Stimulated activated CD4-positive, alpha-beta T cell treated with anti-CD3 and anti-CD28 coated beads, Interleukin-12 subunit alpha, Interleukin-12 subunit beta, amount 100 ng/mL, for 4 hours (primary cell): ENCODE measurements at places on chromosomes 11 and 22.

GRCh38 chr11:111427471-111427912 lies 48.4 kb upstream of the POU2AF1 start:
- DNase-seq: no peak

- no peak for DNase-seq
Measured at GRCh38 chr11:16786131-16786530, 47.7 kb downstream of the C11orf58 start.

DNA sequence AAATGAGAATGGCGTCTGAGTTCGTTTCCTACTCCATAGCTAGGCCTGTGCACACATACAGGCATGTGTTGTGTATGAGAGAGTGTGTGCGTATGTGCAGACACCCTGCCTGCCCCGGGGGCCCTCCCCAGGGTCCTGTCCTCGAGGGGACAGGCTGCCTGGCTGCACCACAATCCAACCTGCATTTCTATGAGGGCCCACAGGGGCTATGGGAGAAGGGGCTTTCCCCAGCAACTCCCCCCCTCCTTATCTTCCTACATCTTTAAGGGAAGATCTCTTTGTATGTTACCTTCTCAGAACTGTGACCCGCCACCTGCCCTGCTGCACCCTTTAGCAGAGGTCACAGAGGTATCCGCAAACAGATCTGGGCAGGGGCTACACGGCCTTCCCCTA lies 14.9 kb downstream of the ADORA2A start:
- DNase-seq: no peak

DNA sequence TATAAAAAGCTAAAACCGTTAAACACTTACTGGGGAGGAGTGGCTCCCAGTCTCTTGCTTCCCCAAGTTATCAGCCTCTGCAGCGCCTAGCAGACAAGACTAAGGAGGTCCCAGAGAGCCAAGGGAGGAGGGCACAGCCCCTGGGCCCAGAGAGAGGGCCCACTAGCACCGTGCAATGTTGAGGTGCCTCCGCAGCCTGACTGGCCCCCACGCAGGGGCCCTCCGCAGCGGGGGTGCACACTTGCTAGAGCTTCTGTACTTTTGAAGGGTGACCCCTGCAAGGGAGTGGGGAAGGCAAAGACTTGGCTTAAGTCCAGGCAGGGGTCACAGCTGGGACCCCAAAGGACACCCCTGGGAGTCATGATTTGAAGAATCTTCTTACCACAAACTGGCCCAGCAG lies 98.0 kb downstream of the ADAMTS15 start:
- no peak for DNase-seq

DNA sequence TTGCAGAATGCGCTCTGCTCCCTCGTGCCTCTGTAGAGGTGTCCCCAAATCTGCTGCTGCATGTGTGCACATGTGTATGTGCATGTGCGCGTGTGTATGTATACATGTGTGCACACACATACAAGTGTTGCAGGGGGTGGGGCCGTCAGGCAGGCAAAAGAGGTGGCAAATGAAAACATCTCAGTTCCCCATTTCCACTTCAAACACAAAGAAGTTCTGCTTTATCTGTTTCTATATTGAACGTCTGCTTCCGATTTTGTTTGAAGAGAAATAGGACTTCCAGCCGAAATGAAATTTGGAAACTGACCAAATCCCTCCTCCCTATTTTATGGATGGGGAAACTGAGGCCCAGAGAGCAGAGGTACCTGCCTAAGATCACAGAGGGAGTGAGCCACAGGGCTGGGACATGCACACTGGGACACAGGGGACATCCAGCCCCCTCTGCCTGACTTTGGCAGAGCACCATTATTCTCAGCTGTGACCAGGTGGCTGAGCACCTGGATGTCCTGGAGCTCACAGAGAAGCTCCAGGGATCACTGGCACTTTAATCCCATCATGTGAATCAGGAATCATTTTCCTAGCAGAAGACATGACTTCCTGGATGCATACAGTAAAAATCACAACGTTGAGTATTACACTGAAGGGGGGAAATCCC lies 41.2 kb upstream of the ALX4 start:
- DNase-seq: no peak

DNA sequence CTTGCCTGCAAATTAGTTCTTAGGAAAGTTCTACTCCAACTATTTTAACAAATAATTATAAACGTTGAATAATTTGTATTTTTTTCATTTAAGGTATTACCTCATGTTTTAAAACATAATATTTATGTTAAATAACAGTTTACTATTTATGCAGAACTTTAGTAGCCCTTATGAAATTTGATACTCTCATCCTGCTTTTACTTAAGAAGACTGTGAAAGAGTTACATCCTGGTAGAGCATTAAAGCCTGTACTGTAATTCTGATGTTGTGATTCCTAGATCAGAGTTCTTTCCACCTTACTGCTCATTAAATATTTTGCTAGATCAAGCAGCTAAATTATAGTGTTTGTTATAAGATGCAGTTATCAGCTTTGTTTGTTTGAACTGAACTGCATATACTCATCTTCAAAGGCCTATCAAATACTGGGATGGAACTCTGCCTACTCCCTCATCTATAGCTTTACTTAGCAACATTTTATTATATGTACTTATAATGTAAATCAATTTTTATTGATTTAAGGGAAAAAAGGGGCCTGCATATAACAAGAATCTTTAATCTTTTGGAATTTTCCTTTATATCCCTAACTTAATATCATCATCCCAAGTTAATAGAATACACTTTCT lies 304.2 kb downstream of the DYNC2H1 start:
- no peak for DNase-seq

GRCh38 chr22:24687322-24687721 lies 84.3 kb downstream of the GGT1 start:
- DNase-seq: no peak

DNA sequence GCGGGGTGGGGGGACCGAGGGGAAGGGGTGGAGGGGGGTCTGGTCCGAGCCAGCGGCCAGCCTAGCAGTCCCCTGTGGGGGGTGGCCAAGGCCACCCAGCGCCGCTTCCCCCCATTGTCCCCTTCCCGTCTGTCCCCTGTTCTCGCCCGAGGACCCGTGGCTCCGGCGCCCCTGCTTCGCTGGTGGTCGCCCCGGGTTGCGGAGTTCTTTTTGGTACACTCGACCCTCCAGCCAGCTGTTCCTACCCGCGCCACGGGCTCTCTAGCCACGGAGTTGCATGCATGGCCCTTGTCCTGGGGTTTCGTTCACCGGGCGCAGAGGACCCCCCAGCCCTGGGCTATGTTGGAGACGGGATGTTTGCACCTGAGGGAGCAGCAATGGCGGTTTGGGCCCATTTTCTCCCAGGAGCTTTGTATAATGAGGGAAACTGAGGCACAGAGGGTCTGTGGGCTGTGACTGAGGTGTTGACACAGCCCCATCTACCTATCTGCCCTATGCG lies 489 bp downstream of the RNF214 start:
- DNase-seq: no peak

- no peak for DNase-seq
Measured at GRCh38 chr22:38950527-38951295, 6.7 kb upstream of the APOBEC3A start.

DNA sequence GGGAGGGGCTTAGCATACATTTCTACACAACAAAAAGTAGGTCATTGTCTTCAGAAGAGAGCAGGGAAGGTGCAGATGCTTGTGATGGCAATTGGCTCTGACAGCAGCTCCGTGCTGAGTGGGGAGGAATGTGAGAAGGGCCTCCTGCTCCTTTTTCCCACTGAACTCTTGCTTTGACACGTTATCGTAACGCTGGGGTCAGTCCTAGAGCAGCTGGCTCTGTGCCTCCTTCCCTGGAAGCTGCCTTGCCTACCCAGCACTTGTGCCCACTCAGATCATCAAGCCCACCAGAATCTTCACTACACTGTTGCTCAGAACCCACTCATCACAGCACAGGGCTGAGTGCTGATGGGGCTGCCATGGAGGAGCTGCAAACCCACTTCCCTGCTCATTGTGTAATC lies 14.9 kb upstream of the NAV2 start:
- no peak for DNase-seq
